ENCODE measurements at places on chromosomes 3 and 15. TPM values are rescaled to one million over a fixed set of nuclear protein-coding genes. Genes with fewer than 3 reads are reported as not detected.

Gene CCDC66
- 92.5 TPM for total RNA-seq

Gene C3orf70
- 30.6 TPM for total RNA-seq

Gene MESP2
- not detected for total RNA-seq

Gene CSTA
- total RNA-seq, result not detected

Gene CLEC3B
- total RNA-seq, result 24.1 TPM

Gene SLC27A2
- total RNA-seq, result 1.6 TPM

Gene CLDN18
- total RNA-seq, result not detected

Gene GNAI2
- total RNA-seq, result 97.0 TPM

Gene RBPMS2
- total RNA-seq, result under 0.01 TPM

Gene LIPC
- total RNA-seq, result not detected

Gene TNNC1
- 0.41 TPM for total RNA-seq

Gene B4GALT4
- 8.6 TPM for total RNA-seq
